Neural progenitor cell (in vitro differentiated cells): ENCODE measurements at places on chromosomes 3 and 15. TPM values are rescaled to one million over a fixed set of nuclear protein-coding genes. Genes with fewer than 3 reads are reported as not detected.

The SCN5A gene
- 3.9 and 4.6 TPM in 2 replicates for total RNA-seq

The INSYN1 gene
- 0.17 and 1.1 TPM in 2 replicates for total RNA-seq

- H3K4me3 ChIP-seq = no peak overlapping the region
- peaks cover 23% of the 10 kb centered on the region for H3K4me1 ChIP-seq
- DNase-seq = peak; percentile 25
- H3K27me3 ChIP-seq = no peaks in the 10 kb centered on the region
- H3K36me3 ChIP-seq = no peaks in the 10 kb centered on the region
- H3K27ac ChIP-seq = peak overlapping the region; percentile 30
Observed at GRCh38 chr15:73078722-73079121, 26.5 kb downstream of the NEO1 start.

DNA sequence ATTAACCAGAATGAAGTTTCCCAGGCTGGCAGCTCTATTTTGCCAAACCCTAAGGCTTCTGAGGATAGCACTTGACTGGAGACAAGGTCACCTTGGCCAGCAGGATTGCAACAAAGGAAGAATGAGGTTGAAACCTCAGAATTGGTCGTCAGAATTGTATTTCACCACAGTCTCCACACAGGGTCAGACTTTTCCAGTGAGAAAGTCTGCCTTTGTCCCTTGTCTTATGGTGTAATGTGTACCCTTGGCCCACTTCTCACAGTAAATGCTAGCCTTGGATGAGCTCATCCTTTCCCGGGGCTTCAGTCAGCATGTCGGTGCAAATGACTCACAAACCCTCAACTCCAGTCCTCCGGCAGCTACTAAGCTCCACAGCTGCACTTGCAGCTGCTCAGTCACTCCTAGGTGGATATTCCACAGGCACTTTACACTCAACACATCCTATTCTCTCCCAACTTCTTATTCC, 19.7 kb downstream of the SSR3 start:
- no peak for DNase-seq
- H3K27ac ChIP-seq = no peak overlapping the region
- H3K4me1 ChIP-seq = peaks cover 9% of the 10 kb centered on the region
- H3K27me3 ChIP-seq = no peaks in the 10 kb centered on the region
- peaks cover 8% of the 10 kb centered on the region for H3K36me3 ChIP-seq

DNA sequence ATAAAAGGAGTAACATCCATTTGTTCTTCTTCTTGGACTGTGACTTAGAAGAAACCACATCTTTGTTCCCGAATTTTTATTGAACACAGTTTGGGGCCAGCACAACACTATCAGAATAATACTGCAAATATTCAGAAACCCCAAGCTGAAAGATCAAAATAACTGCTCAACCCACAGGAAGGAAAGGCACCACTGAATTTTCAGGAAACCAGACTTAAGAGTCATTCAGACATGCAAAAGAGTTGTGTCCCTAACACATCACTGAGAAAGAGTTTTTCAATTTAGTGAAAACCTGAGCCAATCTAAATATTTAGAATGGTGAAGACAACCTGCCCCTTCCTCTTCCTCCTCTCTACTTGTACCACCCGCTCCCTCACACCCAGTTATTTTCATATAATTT, 295.0 kb upstream of the RORA start:
- no peaks in the 10 kb centered on the region for H3K27me3 ChIP-seq
- no peak for DNase-seq
- H3K4me3 ChIP-seq = no peak overlapping the region
- H3K27ac ChIP-seq = no peak overlapping the region
- no peaks in the 10 kb centered on the region for H3K36me3 ChIP-seq

- H3K27ac ChIP-seq = no peak overlapping the region
- H3K36me3 ChIP-seq = no peaks in the 10 kb centered on the region
- DNase-seq = no peak
- no peaks in the 10 kb centered on the region for H3K27me3 ChIP-seq
- H3K4me3 ChIP-seq = no peak overlapping the region
- peaks cover 6% of the 10 kb centered on the region for H3K4me1 ChIP-seq
Observed at GRCh38 chr3:177932750-177933660, 603.2 kb upstream of the KCNMB2 start.

DNA sequence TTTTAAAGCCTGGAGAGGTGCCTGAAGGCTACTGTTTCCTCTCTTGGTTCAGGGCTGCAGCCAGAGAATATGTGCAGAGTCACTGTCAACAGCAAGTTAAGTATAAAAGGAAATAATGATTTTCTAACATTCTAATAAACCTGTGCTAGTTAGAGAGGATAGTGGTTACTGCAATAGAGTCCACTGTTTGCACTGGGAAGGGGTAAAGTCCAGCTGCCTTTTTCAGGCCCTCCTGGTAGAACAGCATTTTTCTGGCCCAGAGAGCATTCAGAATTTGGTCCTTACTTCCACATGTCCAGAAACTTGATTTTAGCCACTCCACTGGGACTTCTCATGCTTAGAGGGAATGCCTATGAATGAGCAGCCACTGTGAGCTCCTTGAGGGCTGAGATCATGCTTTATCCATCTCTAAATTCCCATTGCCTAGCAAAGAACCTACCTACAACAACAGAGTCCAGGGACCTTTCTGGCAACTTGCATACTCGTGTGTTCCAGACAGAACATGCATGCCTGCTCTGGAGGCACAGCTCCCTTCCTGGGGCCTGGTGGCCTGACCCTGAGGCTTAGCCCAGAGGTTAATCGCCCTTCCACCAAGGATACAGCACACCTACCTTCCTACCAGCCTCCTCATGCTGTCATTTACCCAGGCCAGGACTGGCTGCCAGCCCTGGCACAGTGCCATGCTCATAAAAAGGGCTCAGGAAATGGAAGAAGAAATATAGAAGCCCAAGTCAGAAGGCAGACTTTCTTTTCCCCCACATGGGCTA, 50.3 kb upstream of the ATP13A3 start:
- no peak overlapping the region for H3K27ac ChIP-seq
- H3K4me3 ChIP-seq = no peak overlapping the region
- DNase-seq = no peak
- no peaks in the 10 kb centered on the region for H3K4me1 ChIP-seq
- H3K27me3 ChIP-seq = no peaks in the 10 kb centered on the region

The ATP10A gene
- total RNA-seq = 0.32 and 0.59 TPM in 2 replicates

The BAHD1 gene
- 5.8 and 13.7 TPM in 2 replicates for total RNA-seq

- H3K4me3 ChIP-seq = no peak overlapping the region
- no peaks in the 10 kb centered on the region for H3K36me3 ChIP-seq
Observed at GRCh38 chr15:99257107-99257750, 5.9 kb downstream of the LRRC28 start.

- no peaks in the 10 kb centered on the region for H3K27me3 ChIP-seq
- DNase-seq = no peak
- H3K4me3 ChIP-seq = no peak overlapping the region
- H3K4me1 ChIP-seq = no peaks in the 10 kb centered on the region
- H3K27ac ChIP-seq = no peak overlapping the region
Observed at GRCh38 chr3:124916837-124917409, 17.6 kb downstream of the MUC13 start.

GRCh38 chr3:59251869-59252268, 202.0 kb upstream of the CFAP20DC start:
- H3K4me1 ChIP-seq = peaks cover 12% of the 10 kb centered on the region
- no peak overlapping the region for H3K4me3 ChIP-seq
- no peak overlapping the region for H3K27ac ChIP-seq
- no peak for DNase-seq

The P4HTM gene
- 15.3 and 34.6 TPM in 2 replicates for total RNA-seq

The CHST2 gene
- total RNA-seq = 5.9 and 10.3 TPM in 2 replicates

The FSTL1 gene
- total RNA-seq = 280 and 327 TPM in 2 replicates

The NR1I2 gene
- 0.22 and 0.69 TPM in 2 replicates for total RNA-seq

DNA sequence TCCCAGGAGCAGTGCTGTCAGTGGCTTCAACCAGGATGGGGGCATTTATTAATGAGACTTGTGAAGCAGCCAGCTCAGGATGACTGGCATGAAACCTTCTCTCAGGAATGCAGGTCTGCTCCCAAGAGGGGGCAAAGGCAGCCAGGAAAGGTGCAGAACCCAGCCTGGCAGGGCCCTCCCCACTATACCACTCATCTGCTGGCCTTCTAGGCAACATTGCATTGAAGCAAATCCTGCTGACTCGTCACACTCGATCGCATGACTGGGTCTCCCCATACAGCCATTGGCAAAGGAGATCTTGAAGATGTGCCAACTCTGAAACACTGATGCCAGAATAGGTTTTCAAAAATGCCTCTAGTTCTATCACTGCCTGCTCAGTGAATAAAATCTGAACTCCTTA, 65.7 kb upstream of the CMTM7 start:
- peak overlapping the region; percentile 97 for H3K27ac ChIP-seq
- DNase-seq = no peak
- H3K27me3 ChIP-seq = no peaks in the 10 kb centered on the region
- H3K4me1 ChIP-seq = peaks cover 50% of the 10 kb centered on the region
- H3K36me3 ChIP-seq = no peaks in the 10 kb centered on the region

The SPTSSB gene
- 1.1 and 1.2 TPM in 2 replicates for total RNA-seq

DNA sequence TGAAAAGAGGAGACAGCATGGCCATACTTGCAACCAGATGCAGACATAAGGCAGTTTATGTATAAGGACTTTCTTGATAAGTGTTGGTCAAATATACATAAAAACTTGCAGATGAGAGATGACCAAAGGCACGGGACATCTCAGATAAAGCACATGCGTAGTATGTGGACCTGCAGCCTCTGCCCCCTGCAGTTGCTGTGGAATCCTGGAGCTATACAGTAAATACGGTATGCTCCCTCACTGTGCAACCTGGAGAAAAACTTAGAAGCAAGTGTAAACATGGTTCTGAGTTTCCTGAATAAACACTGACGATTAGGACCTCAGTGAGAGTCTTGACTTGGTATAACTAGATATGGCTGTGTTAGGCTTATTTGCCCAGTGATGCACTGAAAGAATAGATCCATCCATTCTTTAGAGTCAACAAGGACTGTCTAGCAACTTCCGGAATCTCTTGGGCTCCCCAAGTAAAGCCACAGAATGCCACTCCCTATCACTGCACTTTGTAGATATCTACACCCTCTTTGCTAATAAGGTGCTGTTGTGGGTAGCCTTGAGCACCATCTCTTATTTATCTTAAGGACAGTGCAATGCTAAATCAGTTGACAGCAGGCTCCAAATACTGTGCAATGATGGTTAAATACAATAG, 40.2 kb downstream of the GJD2 start:
- DNase-seq = no peak
- H3K4me1 ChIP-seq = peaks cover 5% of the 10 kb centered on the region
- no peak overlapping the region for H3K4me3 ChIP-seq
- no peaks in the 10 kb centered on the region for H3K27me3 ChIP-seq
- no peaks in the 10 kb centered on the region for H3K36me3 ChIP-seq

The PODXL2 gene
- total RNA-seq = 18.4 and 43.8 TPM in 2 replicates

The REC114 gene
- total RNA-seq = not detected in 2 replicates

DNA sequence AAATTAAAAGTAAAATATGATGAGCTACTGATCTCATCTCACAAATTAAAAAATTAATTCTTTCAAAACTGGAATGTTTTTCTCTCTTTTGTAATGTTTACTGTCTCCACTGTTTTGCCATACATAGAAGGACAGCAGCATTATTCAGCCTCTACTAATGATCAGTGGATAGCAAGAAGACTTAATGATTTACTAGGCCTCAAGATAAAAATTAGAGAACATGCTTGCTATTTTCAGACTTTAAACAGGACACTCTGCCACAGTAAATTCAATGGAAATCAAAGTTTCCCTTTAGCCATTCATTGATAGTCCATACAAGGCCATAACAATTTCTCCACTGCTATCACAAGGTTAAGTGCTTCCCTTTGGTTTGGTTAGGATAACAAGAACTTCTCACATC, 129.4 kb downstream of the TMCC1 start:
- no peak overlapping the region for H3K4me3 ChIP-seq
- H3K27ac ChIP-seq = no peak overlapping the region
- H3K4me1 ChIP-seq = peaks cover 10% of the 10 kb centered on the region
- H3K36me3 ChIP-seq = no peaks in the 10 kb centered on the region
- H3K27me3 ChIP-seq = no peaks in the 10 kb centered on the region

DNA sequence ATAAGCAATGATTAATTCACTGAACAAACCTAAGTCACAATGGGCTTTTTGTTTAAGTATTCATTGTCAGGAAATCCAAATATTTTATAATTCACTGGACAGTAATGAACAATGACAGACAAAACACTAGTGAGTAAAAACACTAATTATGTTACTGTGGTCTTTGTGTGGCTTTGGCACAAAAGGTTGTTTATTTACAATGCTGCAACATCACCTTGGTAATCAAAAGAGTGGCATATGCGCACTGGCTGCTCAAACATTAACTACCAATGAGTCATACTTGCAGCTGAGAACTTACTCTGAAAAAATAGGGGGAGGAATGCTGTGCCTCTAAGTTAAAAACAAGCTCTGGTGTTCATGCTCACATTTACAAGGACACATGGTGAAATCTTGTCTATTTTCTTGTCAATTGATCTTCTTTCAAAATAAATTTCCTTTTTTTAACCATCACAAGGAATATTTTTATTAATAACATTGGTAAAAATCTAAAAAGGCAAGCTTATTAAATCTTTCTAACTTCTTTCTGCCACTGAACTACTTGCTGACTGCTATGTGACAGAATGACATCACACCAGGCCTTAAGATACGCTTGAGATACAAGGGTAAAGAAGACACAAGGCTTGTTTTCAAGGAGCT, 85.2 kb upstream of the PPIB start:
- H3K4me1 ChIP-seq = no peaks in the 10 kb centered on the region
- H3K4me3 ChIP-seq = no peak overlapping the region
- no peaks in the 10 kb centered on the region for H3K27me3 ChIP-seq

- no peak overlapping the region for H3K4me3 ChIP-seq
- no peak overlapping the region for H3K27ac ChIP-seq
- H3K4me1 ChIP-seq = no peaks in the 10 kb centered on the region
- H3K36me3 ChIP-seq = no peaks in the 10 kb centered on the region
Observed at GRCh38 chr15:38648121-38648843, 83.7 kb upstream of the RASGRP1 start.

DNA sequence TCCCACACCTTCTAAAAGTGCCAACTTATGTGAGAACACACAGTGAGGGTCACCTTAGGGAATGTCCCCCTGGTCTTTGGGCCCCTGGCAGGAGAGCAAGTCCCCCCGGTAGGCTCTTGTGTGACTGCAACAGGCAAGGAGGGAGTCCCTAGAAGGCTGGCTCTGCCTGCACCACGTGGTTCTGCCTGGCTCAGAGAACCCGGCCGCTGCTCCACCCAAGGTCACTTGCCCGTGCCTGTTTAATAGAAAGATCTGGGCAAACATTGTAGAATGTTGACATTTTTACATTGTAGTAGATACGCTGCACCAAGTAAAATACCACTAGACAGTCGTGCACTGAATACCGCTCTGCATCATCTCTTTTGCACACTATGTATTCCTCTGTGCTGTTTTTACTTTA, 21.9 kb downstream of the GABRA5 start:
- H3K4me1 ChIP-seq = no peaks in the 10 kb centered on the region
- H3K27me3 ChIP-seq = no peaks in the 10 kb centered on the region
- no peak for DNase-seq
- no peak overlapping the region for H3K4me3 ChIP-seq
- H3K36me3 ChIP-seq = no peaks in the 10 kb centered on the region
